GM12878 (cell line): ENCODE measurements at places on chromosomes 2 and 18. TPM values are rescaled to one million over a fixed set of nuclear protein-coding genes. Genes with fewer than 3 reads are reported as not detected.

The AMER3 gene
- not detected in 2 replicates for polyA plus RNA-seq

The CAVIN2 gene
- polyA plus RNA-seq, result not detected in 2 replicates

- DNase-seq, result no peak
Observed at GRCh38 chr2:233384811-233385488, 30.7 kb downstream of the DGKD start.

- DNase-seq, result no peak
Observed at GRCh38 chr2:218853766-218854165, 5.8 kb upstream of the WNT6 start.

GRCh38 chr2:118103951-118104940, 16.0 kb downstream of the INSIG2 start:
- DNase-seq, result peak; percentile 53

- no peak for DNase-seq
Observed at GRCh38 chr2:163812926-163813520, 77.2 kb upstream of the FIGN start.

DNA sequence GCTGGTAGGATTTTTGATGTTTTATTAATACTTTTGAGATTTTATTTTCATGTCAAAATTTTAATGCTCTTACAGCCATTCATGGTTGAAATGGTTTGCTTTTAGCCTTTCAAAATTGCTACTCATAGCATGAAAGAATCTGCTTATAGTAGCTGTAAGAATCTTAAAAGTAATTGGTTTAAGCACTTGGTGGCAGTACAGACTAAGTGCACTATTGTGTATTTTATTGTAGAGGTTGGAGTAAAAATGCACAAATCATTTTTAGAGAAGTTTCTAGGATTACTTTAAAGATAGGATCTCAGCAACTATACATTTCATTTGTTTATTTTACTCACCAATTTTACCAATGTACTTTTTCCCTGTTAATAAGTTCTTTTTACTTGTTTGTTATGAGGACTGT, 205.8 kb downstream of the SPAG16 start:
- no peak for DNase-seq
